ENCODE measurements at places on chromosomes 6 and 20.
A peak's percentile ranks its signal among the peaks of the same experiment; 100 is the strongest.

- DNase-seq, result no peak
These were observed 1.1 kb downstream of the RNF144B start for GRCh38 chr6:18388271-18388670.

- no peak for DNase-seq
These were observed 3.5 kb downstream of the CTNNBL1 start for GRCh38 chr20:37697314-37697713.

GRCh38 chr6:129710450-129711270, 683 bp upstream of the ARHGAP18 start:
- no peak for DNase-seq

GRCh38 chr6:49499623-49500022, at the start of gene GLYATL3:
TSS of gene GLYATL3 (plus strand) at chr6:49499923. CDS start at chr6:49511991, 12,068 bp downstream.
- no peak for DNase-seq

GRCh38 chr20:14232650-14233049, 104.8 kb downstream of the FLRT3 start:
- DNase-seq, result no peak

DNA sequence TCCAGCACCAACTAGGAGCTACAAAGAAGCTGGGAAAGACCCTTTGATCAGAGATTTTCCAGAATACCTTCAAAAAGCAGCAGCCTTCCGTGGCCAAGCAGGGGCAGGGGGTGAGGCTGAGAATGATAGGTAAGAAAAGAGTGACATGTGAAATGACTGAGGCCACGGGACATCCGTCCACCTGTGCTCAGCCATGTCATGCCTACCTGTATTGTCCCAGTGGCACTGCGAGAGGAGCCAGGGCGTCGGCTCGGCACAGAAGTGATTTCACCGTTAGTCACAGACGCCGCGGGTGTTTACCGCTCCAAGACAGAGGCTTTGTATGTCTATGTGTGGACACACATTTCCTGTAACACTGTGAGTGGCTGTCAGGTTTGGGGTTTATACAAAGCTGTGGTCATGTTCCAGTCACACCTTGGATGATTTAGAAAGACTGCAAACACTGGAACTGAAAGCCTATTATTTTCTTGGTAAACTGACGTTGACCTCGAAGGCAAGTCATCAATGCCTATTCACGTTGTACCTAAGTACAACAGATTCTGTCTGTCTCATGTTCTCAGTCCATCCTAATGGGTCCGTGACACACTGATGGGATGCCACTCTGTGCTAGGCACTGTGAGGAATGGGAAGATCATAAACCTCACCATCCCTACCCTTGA, 32.1 kb upstream of the JAG1 start:
- DNase-seq, result no peak

DNA sequence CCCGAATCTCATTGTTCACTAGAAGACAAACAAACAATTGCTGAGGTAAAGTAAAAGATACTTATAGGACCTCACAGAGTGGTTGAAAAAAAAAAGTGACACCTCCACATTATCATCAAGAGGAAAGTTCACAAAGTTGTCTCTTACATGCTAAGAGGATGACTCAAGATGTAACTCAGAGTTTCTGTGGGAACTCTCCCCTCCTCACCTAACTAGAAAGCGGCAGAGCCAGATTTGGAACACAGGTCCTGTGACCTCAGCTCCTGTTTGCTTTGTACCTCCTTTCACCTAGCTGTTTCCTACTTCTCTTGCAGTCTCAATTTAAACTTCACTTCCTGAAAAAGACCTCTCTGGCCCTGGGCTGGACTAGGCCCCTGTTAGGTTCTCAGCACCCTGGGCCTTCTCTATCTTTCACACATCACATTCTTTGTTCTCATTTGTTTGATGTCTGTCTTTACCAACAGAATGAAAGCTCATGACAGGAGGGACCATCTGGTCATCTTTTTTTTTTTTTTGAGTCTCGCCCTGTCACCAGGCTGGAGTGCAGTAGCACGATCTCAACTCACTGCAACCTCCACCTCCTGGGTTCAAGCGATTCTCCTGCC, 60.8 kb downstream of the CD24 start:
- DNase-seq, result no peak

GRCh38 chr6:36769676-36770499, 69.4 kb downstream of the CPNE5 start:
- no peak for DNase-seq

- DNase-seq, result no peak
These were observed 16.5 kb downstream of the TNFAIP3 start for GRCh38 chr6:137883400-137884148.

DNA sequence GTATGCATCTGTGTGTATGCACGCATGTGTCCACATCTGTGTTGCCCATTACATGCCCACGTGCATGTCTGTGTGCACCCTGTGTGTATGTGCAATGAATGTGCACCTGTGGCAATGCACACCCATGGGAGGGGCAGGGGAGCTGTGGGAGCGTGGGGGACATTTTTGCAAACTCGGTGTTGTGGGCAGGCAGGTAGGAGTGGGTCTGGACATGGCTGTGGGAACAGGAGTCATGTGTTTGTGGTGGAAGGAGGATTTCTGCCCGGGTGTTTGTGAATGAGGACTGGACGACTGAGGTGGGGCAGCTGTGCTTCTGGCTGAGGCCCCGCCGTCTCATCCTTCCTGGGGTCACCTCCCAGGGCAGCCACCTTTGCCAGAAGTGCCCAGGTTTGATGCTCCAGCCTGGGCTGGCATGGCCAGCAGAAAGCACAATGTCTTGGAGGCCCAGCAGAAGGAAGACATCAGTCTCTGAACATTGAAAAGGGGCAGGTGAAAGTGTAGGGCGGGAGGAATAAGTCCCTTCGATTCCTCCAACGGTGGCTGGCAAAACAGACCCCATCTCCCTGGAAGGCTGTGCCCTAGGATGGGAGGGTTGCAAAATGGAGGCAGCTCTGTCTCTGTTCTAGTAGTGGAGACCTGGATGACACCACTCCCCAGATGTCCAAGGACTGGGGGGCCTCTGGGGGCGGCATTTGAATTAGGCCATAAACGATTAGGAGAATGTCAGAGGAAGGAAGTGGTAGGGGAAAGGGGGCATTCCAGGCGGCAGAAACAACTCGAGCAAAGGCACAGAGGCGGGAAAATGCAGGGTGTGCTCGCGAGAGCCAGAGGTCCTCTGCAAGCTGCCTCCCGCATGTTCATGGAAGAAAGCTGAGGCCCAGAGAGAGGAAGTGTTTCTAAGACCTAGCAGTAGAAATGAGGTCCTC, 19.1 kb upstream of the ARMC12 start:
- DNase-seq, result no peak

- DNase-seq, result no peak
These were observed 12.7 kb downstream of the MYT1 start for GRCh38 chr20:64176971-64177370.

DNA sequence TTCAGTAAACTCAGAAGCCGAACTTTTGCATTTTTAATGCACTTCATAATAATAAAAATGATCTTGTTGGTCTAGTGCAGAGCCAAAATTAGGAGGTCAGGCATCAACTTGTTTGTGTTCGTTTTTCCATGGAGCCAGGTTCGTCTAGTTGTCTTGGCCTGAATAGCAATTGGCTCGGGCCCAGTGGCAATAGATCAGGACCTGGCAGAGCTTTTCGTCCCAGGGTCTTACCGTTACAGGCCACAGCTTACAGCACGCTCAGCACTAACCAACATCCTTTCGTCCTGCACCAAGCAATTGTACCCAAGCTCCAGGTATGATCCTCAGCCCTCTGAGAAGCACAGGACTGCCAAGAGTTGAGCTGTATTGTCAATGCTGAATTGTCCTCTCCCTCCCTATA, 240.5 kb upstream of the PLN start:
- peak; percentile 31 for DNase-seq

- no peak for DNase-seq
These were observed 69.9 kb downstream of the AFDN start for GRCh38 chr6:167896648-167897047.

DNA sequence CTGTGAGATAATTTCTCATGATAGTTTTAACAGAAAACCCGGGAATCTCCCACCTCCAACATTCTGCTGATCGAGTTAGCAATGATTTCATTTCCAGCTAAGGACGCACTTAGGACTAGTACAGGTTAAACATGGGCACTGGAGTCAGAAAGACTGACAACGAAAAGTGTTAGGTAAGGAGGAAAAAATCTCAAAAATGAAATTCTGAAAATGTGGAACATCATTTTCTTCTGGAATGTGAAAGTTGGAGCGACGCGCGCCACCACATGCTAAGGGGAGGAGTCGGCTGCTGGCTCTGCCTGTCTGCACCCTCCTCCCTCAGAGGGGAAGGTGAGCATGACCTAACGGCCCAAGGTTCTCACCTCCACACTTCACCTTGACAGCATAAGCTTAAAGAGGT, 221.6 kb upstream of the KCNG1 start:
- no peak for DNase-seq

- no peak for DNase-seq
These were observed 33.1 kb upstream of the SEC63 start for GRCh38 chr6:107991061-107991460.

DNA sequence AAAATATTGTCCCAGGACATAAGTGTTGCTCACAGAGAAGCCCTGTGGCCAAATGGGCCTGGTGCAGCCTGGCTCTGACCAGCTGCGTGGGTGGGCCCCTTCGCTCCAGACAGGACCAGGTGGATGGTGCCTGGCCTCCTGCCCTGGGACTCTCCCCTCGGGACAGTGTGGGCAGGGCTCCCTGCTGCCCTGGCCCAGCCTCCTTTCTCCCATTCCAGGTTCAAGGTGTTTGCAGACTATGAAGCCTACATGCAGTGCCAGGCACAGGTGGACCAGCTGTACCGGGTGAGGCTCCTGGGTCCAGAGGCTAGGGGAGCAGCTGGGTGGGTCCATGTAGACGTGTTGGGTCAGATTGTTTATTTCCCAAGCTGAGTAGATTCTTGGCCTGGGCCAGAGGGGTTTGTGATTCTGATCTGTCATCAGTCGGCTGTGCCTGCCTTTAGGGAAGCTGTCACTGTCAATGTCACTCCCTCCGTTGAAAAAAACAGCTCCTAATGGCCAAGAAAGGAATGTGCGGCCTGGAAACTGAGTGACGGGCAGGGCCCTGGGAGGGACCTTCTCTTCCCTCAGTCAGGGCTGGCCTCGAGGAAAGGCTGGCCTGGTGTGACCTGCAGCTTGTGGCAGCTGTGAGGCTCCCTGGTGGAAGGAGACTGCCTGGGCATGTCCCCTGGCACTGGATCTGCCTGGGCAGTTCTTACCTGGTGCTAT, 47.7 kb downstream of the PYGB start:
- no peak for DNase-seq

GRCh38 chr20:51489611-51490010, 52.9 kb downstream of the NFATC2 start:
- DNase-seq, result no peak

DNA sequence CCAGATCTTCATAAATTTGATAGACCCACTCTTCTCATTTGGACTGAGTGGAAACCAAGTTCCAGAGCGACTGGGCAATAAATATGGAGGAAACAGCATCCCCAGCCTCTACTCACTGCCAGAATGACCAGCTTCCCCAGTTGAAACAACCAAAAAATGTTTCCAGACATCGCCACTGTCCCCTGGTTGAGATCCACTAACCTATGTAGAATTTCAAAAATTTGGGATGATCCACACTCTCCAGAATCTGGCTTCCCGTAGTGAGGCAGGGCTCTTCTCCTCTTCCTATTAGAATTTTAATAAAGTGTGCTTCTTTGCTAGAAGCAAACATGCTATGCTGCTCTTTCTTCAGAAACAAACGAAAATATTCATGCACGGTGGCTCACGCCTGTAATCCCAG, 287.0 kb upstream of the SUPT3H start:
- DNase-seq, result no peak

DNA sequence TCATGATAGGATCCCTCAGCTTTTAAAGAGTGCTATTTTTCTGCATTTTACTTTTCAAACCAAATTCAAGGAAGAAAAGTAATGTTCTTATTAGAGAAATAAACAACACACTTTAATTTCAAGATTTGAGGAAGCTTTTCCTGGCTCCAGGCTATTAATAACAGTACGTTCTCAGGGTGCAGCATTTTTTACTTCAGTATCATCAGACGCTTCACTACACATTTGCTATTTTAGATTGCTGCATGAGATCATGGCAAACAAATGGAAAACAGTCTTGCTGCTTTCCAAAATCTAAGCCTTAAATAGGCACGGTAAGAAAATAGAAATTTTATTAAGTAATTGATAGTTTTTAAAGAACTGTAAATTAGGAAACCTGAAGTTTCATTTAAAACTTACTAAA, 253.6 kb upstream of the EXOC2 start:
- no peak for DNase-seq
